NCI-H187 (cell line): ENCODE measurements at places on chromosomes 1 and 21.
A peak's percentile ranks its signal among the peaks of the same experiment; 100 is the strongest.

DNA sequence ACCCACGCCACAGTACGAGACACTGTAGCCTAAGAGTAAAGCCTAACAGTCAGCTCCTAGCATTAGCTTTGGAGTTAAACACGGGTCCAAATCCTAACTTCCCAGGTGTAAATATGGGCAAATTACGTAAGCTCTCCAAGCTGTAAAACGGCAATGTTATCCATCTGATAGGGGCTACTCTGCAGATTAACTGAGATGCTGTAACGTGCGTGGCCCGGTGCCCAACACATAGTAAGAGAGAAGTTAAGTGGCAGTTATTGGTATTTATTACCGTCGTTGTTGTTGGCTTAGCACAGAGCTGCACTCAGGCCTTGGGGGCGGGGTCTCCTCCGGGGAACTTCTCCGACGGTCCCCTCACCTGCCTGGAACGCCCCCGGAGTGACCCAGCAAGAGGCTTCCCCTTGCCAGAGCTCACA lies 457 bp downstream of the TRAPPC3 start:
- no peak for DNase-seq

GRCh38 chr1:40383488-40384412 lies 10.2 kb downstream of the SMAP2 start:
- DNase-seq = no peak

DNA sequence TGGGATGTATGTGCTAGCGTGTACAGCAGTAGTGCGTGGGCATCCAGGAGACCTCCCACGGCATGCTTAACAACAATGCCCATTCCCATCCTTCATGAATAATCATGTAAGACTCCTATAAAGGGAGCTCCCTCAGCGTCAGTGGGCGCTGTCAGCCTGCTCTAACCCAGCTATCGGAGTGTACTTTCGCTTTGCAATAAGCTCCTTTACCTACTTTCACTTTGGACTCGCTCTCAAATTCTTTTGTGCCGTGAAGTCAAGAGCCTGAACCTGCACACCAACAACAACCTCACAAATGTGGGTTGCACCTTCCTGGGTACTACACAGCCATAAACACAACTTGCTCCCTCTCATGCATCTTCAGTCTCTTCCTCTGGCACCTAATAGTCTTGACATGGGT lies 114.8 kb upstream of the PAXBP1 start:
- no peak for DNase-seq

DNA sequence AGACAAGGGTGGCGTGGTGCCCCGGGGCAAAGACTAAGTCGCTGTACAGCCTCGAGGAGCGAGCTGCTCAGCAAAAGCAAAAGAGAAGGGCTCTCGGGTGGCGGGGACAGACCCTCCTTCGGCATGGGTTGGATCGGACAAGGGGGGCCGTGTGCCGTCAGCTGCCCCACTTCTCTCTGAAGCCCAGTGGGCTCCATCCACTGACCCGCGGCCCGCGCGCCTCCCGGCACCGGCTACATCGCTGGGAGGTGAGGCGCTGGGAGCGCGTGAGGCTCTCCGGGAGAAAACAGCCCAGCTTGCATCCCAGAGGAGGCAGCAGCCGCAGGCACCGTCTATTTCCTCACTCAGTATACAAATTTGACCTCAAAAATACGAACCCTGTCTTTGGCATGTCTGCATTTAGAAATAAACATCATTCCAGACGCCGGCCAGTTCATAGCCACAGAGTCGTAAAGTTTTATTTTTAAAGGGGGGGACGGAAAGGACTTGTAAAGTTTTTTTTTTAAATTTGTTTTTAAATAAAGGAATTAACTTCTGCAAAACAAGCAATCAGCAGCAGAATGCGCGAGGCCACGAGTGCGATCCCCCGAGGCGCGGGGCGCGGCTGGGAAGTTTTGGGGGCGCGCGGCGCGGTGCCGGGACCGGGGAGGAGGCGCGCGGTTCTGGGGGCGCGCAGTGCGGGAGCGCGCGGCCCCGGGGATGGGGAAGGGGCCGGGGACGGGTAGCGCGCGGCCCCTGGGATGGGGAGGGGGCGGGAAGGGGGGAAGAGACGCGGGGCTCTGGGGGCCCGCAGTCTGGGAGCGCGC lies 689 bp upstream of the GPR137B start:
- no peak for DNase-seq

DNA sequence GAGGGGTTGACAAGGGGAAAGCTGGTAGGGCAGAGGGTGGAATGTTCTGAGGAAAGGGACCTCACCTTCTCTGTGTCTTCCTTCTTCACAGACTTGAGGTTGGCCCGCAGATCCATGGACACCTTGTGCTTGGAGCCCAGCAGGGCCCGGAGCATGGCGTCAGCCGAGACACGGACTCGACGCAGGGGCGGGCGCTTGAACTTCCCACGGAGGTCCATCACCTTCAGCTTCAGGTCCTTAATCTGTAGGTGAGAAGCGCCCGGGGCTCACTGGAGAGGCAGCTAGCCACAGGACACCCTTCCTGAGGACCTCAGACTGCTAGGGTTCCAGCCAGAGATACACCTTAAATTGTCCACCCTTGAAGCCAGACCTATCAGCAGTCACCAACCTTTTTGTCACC lies 10.2 kb downstream of the TNNI1 start:
- DNase-seq = no peak

DNA sequence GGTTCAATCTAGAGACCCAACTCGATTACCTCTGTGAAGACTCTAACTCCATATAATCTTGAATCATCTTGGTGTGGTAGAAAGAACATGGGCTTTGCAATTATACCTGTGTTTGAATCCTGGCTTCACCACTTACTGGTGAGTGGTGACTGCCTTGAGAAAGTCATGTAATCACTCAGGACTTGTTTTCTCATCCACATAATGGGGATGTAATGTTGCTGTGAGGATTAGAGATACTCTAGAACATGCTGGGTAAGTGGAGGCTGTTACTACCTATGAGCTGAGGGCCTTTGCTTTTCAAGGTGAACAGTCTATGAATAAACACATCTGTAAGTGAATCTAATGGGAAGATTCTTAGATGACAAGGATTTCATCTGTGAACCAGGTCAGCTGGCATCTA lies 2.6 kb upstream of the DYRK1A start:
- DNase-seq = no peak

DNA sequence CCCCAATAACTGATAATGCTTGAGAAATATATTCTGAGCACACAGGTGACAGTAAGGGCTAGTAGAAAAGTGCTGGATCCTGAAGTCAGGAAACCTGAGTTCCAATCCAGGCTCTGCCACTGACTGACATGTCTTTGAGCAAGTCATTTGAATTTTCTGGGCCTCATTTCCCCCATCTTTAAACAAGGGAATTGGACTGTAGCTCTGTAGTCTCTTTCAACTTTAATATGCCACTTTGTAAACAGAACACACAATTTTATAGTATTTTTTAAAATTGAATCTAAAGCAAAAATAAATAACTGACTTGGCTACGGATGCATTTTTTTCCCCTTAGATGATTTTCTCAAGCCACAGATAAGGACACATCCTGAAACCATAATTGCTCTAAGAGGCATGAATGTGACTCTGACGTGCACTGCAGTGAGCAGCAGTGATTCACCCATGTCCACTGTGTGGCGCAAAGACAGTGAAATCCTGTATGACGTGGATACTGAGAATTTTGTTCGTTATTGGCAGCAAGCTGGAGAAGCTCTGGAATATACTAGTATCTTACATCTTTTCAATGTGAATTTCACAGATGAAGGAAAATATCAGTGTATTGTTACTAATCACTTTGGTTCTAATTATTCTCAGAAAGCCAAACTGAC lies 37.0 kb downstream of the LRIG2 start:
- DNase-seq = no peak

- no peak for DNase-seq
These were observed 39.1 kb upstream of the LRP8 start for GRCh38 chr1:53366901-53367502.

GRCh38 chr1:14996133-14997050 lies 157.2 kb upstream of the TMEM51 start:
- no peak for DNase-seq

DNA sequence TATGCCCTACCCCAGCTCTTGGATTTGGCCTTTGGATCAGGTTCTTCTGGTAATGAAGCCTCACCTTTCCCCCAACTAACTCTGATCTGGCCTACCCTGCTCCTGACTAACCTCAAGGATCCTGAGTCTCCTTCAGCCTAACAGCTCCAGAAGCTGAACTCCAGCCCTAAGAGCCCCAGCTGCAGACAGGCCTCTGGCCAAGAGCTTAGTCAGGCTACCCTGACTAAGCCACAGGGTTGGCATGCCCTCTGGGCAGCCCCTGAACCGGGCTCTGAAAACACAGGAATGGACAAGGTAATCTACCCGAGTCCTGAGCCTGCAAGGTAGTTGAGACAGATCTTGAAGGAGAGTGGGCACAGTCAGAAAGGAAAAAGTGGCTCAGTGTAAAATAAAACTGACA lies 29.4 kb downstream of the COA7 start:
- no peak for DNase-seq

DNA sequence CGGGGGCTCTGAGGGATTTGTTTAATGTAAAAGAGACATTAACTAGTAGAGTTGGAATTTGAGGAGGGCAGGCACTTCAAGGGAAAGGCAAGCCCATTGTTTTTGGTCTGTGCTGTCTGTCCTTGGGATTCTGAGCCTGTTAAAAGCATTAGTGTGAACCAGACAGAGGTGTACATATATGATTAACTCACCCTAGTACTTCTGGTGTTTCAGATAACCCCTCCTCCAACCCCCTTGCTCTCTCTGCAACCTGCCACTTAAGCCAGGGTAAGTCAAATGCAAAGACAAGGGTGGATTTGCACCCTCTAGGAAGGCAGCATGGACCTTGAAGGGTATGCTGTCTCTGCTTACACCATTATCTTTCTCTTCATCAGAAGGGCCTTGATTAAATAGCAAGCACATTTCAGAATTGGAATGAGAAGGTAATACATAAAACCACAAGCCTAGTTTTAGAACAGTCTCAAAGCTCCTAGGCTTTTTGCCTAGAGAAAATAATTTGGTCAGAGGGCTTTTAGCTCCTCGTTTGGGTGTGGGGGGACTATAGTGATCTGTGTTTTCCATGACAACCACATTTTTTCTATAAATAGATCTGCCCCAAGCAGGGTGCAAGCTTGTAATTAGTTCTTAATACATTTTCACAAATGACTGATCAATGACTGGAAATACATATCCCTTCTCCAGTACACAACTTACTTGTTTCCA lies 120.7 kb upstream of the SGIP1 start:
- no peak for DNase-seq

- no peak for DNase-seq
These were observed 10.2 kb downstream of the EEIG2 start for GRCh38 chr1:108570128-108570527.

DNA sequence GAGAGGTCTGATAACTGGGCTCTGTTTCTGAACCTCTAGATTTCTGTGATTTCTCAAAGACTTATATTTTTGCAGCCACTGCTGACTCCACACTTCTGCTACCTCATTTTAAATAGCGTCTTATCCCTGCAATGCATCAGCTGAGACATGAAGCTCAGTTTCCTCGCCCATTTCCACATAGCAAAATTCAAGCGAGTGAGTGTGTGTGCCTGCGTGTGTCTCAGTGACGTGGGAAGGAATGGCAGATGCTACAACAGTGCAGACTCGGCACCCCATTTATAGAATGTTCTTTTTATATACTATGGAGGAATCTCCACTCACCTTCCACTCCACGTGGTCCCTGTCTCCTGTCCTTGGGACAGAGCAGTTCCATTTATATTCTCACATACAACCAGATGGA lies 35.7 kb downstream of the ZMYND12 start:
- no peak for DNase-seq

- no peak for DNase-seq
These were observed 34.4 kb downstream of the TMCC2 start for GRCh38 chr1:205261946-205262691.

DNA sequence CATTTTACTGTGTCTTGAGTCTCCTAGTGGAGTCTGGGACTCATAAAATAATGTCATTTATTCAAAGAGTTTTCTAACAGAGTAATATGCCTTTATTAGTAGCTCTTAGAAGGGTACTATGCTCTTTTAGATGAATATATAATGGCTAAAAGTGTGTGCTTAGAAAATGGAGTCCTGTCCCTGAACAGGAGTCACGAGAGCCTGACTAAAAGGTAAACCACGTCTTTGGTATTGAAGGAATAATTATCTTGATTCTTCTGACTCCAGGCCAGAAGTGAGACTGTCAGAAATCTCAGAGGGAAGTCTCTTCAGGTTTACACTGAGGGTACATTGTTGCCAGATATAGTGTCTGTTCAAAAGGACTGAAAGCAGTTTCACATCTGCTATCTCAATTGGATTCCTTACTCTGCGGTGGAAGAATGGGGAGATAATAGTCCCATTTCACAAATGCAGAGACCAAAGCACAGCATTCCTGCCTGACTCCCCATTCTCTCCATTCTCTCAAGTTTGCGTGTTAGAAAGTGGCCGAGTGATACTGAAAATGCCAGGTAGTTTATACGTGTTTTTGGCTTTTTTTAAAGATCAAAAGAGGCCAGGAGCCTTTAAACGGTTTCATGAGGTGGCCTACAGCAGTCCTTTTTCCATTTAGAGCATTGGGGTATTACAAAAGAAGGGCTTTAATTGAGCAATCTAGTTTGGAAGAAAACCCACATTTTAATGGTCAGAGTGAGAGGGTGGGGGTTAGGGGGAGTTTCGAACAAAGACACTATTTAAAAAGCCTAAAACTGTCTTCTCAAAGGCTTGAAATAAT lies 176.6 kb downstream of the VPS13D start:
- DNase-seq = no peak

GRCh38 chr1:175906370-175906769 lies 163.0 kb upstream of the TNR start:
- no peak for DNase-seq

- peak; percentile 14 for DNase-seq
These were observed 4.9 kb upstream of the ALDH4A1 start for GRCh38 chr1:18907021-18907916.

DNA sequence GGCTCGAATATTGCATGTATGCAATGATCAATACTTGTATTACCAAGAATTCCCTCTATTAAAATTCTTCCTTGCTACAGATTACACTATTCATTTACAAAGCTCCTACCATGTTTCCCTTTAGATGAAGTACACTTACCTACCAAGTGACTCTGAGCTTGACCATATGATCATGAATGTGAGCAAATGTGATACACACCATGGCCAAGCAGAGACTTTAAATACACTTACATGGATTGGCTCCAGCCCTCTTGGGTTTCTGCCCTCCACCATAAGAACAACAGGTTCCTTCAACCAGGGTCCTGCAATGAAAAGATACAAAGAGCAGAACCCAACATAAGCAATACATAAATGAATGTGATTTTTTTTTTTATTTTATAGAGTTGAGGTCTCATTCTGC lies 30.0 kb downstream of the LRRC52 start:
- DNase-seq = no peak

DNA sequence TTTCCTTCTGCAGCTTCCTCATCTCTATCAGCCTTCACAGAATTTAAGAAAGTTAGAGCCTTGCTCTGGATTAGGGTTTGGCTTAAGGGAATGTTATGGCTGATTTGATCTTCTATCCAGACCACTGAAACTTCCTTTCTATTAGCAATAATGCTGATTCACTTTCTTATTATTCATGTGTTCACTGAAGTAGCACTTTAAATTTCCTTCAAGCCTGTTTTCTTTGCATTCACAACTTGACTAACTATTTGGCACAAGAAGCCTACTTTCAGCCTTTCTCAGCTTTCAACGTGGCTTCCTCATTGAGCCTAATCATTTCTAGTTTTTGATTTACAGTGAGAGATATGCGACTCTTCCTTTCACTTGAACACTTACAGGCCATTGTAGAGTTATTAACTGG lies 528.5 kb downstream of the PLPP3 start:
- no peak for DNase-seq
